Cerebellum (tissue), 4 donors: ENCODE measurements at places on chromosomes 13 and 19. TPM values are rescaled to one million over a fixed set of nuclear protein-coding genes. Genes with fewer than 3 reads are reported as not detected.
A peak's percentile ranks its signal among the peaks of the same experiment; 100 is the strongest.

- no peak for DNase-seq
Measured at GRCh38 chr13:89627996-89628395, 1719.5 kb upstream of the MIR17HG start.

DNA sequence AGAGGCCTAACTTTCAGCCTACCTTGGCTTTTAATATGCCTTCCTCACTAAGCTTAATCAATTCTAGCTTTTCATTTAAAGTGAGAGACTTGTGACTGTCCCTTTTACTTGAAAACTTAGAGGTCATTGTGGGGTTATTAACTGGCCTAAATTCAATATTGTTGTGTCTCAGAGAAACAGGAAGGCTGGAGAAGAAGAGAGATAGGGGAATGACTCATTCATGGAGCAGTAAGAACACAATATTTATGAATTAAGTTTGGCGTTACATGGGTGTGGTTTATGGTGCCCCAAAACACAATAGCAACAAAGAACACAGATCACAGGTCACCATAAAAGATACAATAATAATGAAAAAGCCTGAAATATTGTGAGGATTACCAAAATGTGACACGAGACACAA lies 612.1 kb downstream of the TBC1D4 start:
- DNase-seq = no peak

Gene IL12RB1
- total RNA-seq = 0.18 TPM

Gene PDX1
- total RNA-seq = not detected

Gene SMIM44
- total RNA-seq = not detected

- DNase-seq = peak; percentile 83
Measured at GRCh38 chr19:12953138-12953798, 3.8 kb downstream of the GADD45GIP1 start.
